ENCODE measurements at places on chromosomes 12 and 14.

GRCh38 chr12:89789862-89790261 lies 81.2 kb upstream of the ATP2B1 start:
- DNase-seq, result no peak

DNA sequence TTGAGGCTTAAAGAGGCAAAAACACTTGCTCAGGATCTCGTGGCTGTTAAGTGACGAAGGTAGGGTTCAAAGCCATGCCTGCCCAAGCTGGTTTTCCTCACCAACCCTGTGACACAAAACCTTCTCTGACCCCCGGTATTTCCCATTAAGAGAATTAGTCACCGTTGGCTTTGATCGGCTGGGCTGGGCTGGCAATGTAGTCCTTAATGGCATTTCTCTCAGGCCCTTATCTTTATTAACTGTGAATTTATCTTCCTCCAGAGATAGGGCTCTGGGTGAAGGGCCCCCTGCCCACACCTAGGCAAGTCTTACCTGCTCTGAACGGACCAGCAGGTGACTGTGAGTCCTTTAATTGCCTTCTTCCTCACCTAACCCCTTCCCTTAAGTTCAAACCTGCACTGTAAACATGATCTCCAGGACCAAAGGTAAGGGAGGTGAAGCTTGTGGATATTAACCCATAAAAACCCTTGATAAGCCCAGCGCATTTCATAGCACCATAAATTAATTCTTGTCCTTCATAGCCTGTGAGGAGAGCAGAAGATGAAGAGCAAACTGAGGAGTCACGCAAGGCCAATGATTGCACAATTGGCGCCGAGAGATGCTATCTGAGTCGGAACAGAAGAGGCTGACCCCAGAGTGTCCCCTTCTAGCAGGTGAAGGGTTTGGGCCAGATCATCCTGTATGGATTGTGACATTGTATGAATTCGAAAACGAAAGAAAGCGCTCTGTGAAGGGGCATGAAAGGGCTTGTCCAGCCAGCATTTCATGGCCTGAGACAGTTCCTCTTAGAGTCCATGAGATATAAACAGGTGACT lies 790.8 kb upstream of the TBX3 start:
- no peak for DNase-seq

- DNase-seq, result no peak
Observed at GRCh38 chr14:68710776-68711175, 82.1 kb downstream of the ZFP36L1 start.

DNA sequence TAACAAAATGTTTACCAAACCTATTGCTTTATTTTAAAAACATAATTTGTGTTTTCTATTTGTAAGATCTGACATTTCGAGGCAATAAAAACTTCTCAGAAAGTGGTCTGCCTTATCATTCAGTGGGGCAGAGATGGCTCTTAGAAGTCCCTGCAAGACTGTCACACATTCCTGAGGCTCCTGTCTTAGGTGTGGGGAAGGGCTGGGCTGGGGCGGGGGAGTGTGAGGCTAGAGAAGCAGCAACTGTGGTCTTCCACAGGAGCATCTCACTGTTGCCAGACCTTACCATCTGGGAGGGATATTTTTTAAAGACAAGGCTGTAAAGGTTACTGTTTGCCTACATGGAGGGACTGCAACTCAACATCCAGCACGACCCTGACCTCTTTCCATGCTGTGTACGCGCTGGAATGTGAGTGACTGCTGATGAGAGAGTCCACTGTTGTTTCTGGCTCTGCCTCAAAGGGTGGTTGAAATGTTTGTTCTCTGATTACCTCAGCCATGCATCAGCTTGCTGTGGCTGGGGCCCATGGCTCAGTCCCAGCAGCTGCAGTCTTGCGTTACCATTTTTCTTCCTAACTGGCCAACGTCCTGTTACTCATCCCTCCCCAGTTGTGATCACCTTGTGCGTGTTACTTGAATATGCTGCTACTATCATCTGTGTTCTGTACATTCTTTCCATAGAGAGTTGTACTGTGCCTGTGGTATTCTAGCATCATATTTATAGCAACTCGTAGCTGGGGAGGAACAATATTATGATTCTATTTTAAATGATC lies 12.4 kb downstream of the ERG28 start:
- no peak for DNase-seq

GRCh38 chr12:76696186-76696585 lies 67.7 kb upstream of the ZDHHC17 start:
- no peak for DNase-seq

DNA sequence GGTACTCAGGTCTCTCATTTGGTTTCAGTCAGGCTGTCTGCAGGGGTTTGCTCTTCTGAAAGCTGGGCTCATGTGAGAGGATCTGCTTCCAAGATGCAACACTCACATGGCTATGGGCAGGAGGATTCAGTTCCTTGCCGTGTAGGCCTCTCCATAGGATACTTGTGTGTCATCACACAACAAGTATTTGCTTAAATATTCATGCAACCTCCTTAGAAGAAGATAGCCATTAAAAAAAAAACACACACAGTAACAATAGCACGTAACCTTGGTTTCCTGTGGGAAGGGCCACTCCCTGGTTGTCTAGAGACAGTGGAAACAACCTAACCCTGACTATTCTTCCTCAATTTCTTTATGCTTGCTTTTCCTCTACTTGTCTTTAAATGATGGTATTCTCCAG lies 31.8 kb upstream of the CLEC4E start:
- no peak for DNase-seq

- no peak for DNase-seq
Observed at GRCh38 chr14:85451421-85451820, 78.5 kb upstream of the FLRT2 start.

GRCh38 chr12:116043659-116044535 lies 233.6 kb downstream of the MED13L start:
- no peak for DNase-seq

DNA sequence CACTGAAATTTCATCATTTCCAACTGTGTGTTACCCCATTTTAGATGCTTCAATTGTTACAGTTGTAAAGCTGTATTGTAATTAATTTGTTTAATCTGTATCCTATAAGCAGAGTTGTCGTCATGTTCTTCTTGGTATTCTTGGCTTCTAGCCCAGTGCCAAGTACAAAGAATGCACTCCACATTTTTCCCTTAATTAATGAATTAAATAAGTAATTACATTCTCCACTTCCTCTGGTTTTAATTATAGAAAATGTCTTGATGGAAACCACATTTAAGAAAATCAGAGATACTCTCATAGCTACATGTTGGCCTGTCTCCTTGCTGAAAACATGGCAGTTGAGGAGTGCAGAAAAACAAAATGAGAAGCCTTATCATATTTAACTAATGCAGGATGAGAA lies 746 bp downstream of the DNAI7 start:
- no peak for DNase-seq

GRCh38 chr14:34029921-34030334 lies 79.1 kb upstream of the EGLN3 start:
- DNase-seq, result no peak

DNA sequence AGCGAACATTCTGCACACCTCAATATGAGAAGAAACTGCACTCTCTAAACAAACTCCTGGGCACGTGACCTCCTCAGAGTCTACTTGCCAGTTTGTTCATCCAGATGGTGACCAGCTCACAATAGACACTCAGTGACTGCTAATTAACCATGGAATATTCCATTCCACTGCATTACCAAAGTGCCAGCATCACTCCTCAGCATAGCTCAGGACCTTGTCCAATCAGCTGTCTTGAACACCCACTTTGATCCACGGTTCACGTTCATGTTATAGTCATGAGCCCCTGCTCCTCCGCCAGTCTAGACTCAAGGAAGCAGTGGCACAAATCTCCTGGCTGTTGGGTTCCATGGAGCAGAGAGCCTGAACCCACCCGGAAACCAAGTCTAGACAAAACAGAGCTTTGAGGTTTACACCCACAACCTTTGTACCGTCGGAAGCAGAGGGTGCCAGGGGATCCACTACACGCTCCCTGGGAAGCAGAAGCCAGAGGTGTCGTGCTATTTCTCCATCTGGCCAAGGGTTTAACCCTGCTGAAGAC lies 285.3 kb downstream of the ZFP36L1 start:
- DNase-seq, result no peak

DNA sequence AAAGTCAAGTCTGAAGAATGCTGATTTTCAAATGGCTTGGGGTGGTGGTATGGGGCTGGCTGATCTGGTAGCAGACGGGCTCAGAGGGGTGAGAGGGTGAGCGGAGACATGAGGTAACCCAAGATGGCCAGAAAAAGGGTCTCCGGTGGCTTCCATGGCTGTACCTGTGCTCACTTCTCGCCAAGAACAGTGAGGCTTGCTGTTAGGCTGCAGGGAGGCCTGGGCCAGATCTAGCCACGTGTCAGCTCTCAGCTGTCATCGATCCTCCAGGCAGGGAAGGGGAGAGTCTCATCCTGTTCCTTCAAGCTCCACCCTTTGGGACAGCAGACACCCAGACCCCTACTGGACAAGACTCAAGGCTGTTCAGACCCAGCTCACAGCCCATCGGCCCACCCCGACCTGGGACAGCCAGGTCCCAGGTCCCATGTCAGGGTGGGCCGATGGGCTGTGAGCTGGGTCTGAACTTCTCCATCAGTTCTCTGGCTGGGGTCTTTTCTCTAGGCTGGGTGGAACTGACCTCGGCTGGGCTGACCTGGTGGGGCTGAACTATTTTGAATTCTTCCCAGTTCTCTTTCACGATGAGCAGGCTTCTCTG lies 9.0 kb downstream of the LRTM2 start:
- no peak for DNase-seq

GRCh38 chr12:25692115-25693035 lies 139.3 kb upstream of the LMNTD1 start:
- DNase-seq, result no peak

DNA sequence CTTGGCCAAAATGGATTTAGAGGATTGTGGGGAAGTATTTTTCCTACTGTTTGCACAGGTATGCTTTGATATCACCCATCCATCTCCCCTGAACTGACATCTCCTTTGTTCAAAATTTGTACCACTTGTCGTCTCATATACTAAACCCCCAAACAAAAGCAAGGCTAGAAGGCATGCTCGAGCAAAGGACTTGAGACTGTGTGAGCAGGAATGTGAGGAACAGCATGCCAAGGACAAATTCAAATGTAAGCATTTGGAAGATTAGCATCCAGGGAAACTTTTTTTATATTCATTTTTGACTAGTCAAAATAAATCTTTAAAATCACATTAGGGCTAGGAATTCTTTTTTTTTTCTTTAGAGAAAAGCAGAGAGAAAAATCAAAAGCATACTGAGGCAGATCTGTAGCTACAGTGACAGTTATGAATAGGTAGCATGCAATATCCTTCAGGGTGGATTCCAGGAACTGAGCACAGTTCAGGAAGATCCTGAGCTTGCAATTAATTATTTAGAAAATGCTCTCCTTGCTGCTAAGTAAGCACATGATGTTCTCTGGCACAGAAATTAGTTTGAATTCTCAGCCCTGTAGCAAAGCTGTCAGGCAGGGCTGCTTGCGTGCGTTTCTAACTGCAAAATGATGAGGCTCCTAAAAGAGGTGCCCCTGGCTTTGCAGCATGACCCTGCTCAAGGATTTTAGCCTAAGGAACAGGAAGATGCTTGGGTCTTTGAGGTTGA lies 327.7 kb downstream of the LRIG3 start:
- no peak for DNase-seq

- DNase-seq, result no peak
Observed at GRCh38 chr14:99873653-99874052, 80.4 kb downstream of the EML1 start.

DNA sequence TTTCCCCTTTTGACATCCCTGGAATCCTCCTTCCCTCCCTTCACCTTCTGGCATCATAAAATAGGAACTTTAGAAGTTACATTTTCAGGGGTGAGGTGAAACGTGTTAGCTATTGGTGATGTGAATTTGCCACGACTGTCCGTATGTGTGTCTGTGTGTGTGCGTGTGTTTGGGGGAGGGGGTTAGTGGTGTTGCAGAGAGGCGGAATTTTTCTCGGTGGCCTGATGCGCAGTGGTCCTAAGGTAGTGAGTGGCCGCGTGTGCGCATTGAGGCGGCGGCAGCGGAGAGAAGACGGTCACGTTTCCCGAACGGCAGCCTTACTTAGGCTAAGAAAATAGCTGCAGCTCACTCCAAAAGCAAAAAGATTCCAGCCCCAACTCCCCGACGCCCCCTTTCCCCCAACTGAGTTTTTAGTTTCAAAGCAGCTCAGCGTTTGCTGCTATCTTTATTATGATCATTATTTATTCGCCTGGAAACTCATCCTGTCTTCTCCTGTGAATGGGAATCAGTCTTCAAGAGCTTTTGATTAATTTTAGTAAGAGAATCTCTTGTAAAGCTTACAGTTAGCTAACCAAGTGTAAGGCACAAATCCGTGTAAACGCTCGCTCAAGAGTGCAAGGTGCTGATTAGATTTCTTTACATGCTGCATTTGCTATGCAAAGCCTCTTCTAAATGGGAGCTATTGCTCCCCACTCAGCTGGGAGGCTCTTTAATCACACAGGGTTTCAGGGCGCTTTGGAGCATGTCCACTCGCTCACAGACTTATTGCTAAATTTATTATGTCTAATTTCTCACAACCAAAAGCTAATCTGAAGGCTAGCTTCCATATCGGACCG lies 4.7 kb downstream of the FLRT2 start:
- DNase-seq, result no peak

DNA sequence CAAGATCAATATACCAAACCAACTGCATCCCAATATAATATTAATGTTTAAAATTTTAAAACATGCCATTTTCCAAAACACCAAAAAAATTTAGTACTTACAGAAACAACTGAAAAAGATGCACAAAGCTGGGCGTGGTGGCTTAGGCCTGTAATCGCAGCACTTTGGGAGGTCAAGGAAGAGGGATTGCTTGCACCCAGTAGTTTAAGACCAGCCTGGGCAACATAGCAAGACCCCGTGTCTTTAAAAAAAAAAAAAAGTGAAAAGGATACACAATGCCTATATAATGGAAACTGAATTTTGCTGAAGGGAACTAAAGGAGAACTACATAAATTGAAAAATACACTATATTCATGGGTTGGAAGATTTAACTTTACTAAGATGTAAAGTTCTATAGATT lies 149.5 kb downstream of the RMST start:
- no peak for DNase-seq

DNA sequence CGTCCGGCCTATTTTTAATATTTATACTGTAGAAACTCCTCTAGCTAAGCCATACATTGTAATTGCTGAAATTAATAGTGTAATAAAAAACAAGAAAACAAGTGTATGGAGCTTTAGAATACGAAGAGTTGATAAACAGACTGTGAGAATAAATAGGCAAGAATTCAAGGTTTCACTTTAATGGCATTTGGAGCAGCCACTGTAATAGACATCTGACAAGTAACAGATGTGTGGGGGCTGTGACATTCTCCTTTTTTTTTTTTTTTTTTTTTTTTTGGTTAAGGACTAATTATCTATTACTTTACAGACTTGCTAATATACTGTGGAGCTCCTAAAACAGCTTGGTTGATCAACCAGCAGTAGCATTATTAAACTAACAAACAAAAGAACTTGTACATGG lies 42.1 kb upstream of the CFAP54 start:
- no peak for DNase-seq

- DNase-seq, result no peak
Observed at GRCh38 chr12:50786498-50787231, 22.8 kb downstream of the ATF1 start.
